ENCODE measurements at places on chromosomes 12 and 14.

DNA sequence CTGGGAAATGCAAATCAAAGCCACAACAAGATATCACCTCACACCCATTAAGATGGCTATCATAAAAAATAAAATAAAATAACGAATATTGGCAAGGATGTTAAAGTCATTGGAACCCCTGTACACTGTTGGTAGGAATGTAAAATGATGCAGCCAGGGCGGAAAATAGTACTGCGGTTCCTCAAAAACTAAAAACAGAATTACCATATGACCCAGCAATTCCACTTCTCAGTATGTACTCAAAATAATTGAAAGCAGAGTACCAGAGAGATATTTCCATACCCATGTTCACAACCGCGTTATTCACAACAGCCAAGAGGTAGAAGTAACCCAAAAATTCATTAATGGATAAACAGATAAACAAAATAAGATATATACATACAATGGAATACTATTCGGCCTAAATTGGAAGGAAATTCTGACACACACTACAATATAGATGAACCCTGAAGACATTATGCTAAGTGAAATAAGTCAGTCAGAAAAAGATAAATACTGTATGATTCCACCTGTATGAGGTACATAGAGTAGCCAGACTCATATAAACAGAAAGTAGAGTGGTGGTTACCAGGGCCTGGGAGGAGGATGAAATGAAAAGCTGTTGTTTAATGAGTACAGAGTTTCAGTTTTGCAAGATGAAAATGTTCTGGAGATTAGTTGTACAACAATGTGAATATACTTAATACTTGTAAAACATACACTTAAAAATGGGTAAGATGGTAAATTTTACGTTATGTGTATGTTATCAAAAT lies 84.6 kb downstream of the TXNDC16 start:
- no peak for DNase-seq

GRCh38 chr12:26473291-26473690 lies 277.9 kb downstream of the SSPN start:
- DNase-seq: no peak

- DNase-seq: peak; percentile 83
Measured at GRCh38 chr12:83841620-83842019, 1071.0 kb downstream of the SLC6A15 start.

DNA sequence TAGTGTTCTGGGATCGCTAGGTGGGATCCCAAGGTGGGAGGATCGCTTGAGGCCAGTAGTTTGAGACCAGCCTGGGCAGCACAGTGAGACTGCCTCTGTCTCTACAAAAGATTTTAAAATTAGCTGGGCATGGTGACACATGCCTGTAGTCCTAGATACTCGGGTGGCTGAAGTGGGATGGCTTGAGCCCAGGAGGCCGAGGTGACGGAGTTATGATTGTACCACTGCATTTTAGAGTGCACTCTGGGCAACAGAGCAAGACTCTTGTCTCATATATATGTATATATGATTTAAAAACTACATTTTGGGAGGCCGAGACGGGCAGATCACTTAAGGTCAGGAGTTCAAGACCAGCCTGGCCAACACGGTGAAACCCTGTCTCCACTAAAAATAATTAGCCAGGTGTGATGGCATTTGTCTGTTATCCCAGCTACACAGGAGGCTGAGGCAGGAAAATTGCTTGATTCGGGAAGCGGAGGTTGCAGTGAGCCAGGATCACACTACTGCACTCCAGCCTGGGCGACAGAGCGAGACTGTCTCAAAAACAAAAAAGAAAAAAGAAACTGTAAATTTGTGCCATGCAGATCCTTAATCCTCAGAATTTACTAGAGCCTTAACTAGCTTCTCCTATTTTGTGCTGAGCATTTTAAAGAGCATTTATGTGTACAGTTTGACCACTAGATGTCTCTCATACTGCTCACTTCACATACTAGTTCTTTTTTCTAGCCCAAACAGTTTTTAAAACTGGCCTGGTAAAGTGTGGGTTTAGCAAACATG lies 114.8 kb downstream of the MON2 start:
- peak; percentile 73 for DNase-seq

DNA sequence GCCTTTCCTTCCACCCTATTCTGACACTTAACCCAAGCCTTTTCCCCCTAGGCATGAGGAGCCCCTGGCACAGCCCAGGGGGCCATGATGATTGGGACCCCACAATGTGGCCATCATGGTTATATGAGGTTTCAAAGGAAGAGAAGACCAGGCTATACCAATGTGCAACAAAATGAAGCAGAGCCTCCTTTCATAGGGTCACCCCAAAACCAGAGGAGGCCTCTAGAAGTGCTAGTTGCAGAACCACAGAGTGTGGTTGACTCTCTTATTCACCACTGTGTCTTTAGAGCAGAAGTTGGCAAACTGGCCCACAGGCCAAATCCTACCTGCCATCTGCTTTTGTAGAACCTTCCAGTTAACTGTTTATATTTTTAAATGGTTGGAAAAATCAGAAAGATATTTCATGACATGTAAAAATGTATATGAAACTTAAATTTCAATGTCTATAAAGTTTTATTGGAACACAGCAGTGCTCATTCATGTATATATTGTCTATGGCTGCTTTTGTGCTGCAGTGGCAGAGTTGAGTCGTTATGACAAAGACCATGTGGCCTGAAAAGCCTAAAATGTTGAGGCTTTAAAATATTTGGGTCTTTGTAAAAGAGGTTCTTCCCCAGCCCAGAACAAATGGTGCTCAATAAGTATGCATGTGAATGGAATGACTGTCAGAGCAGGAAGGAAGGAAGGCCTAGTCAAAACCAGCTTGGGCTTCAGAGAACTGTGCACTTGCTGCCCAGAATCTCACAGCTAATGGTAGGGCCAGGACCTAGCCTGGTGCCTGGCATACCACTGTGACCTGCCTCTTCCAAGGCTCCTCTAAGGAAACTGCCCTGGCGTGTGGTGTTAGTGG lies 49.2 kb downstream of the SUSD6 start:
- no peak for DNase-seq

- no peak for DNase-seq
Measured at GRCh38 chr14:24713404-24713803, 79.4 kb upstream of the GZMB start.

- DNase-seq: no peak
Measured at GRCh38 chr12:132407992-132408391, 78.6 kb upstream of the GALNT9 start.

Measured in fibroblast of upper back skin (primary cell).